Panc1 (cell line): ENCODE measurements at places on chromosomes 4 and X.

DNA sequence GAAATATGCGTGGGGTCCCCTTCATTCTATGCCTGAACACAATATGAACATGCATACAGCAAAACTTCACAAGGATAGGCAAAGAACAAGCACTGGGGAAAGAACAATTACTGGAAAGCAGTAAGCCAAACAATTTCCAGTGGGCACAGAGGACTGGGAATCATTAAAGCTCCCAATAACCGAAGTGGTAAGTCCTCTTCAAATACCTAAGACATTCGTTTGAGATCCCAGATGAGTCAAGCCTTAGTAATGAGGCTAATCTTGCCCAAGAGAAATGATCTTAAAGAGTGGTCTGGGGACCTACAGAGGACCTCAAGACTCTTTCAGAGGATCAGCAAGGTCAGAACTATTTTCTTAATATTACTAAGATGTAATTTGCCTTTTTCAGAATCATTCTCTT is 28.6 kb downstream of the ANAPC10 start:
- no peak for DNase-seq

GRCh38 chr4:60981534-60981933 is 218.6 kb upstream of the ADGRL3 start:
- DNase-seq = no peak

DNA sequence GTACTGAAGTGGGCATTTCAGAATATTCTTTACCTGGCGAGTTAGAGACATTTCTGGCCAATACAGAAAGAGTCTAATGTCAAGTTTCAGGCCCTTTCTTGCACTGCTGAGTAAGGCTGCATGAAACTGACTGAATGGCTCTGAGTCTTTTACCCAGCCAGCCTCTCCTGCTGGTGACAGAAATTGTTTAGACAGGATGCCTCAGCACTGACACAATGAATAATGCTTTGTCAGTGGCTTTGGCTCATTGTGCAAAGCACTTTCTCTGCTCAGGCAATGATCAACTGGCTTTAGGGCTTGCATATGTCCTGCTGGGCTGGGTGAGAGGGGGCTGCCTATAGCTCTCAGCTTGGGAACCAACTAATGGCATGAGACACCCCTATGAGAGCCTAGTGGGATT is 45.5 kb downstream of the CLNK start:
- no peak for DNase-seq

GRCh38 chr4:53863736-53864365 is 200.6 kb downstream of the CHIC2 start:
- DNase-seq = no peak

DNA sequence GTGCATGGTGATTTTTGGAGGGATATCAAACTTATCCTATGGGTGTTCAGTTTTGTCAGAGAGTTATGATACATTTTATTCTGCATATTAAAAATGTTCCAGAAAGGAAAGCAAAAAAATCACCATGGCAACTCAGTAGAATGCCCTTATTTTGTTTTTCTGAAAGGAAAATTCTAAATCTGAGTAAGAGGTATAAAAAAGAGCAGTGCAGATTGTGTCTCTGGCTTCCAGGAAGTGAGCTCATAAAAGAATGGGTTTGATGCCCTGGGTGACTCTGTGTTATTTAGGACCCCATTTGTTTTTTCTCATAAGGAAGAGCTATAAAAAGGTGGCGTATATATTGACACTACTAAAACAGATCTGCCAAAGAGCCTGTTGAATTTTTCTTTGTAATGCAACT is 128.8 kb downstream of the UCHL1 start:
- DNase-seq = no peak

GRCh38 chr4:76753814-76754213 is 144.1 kb downstream of the SOWAHB start:
- no peak for DNase-seq

DNA sequence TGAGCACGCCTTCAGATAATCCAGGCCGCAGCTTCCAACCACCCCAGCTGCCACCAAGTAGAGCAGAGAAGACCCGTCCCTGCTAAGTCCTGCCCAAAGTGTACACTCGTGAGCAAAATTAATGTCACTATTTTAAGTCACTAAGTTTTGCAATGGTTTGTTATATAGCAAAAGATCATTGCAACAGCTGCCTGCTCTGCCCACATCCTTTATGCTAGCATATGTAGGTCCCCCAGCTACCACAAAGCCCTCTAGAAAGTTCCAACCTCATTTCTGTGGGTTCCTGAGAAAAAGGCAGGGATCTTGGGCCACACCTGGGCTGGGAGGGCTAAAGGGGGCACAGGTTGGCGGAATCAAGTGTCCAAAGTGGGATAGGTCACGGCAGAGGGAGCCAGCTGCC is 346.9 kb downstream of the BCOR start:
- DNase-seq = no peak

- no peak for DNase-seq
Observed at GRCh38 chr4:80042821-80043220, 30.2 kb downstream of the ANTXR2 start.

DNA sequence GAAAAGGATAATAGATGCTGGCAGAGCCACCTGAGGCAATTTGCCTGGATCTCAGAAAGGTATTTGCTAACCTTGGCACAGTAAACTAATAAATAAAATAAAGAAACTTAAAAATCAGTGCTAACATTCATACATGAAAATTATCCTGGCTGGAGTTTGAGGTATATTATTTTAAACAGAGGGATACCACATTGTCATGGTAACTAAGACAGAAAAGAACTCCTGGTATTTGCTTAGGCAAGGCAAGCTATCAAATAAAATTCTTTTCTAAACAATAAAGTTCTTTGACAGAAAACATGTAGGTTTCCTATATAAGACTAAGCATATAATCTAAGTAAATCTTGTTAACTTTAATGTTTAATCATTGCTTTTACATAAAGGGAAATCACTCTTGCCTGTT is 218.8 kb downstream of the MAGEB17 start:
- DNase-seq = no peak

DNA sequence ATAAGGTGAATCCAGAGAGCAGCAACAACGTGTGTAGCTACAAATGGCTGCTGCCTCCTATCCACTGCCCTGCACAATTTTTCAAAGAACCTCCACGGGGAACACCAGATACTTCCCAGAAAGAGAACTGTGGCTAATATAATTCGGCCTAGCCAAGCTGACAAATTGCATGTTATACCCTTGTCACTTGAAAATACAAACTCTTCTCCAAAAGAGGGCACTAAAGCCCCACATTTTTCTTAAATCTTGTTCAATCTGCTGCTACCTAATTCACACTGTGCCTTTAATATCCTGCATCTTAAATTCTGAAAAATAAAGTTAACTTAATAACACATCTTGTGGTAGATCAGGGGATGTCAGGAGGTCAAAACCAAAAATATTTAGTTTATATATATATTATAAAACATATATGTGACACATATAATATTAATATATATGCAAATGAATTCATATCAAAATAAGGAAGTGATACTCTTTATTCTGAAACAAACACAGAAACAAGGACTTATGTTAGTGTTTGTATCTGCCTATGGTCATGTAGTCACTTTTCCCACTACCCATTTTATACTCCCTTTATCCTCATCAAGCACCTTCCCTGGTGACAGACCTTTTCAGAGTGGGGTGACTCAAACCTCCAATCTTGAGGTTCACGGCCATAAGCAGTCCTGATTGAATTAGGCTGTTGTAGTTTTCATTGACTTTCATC is 24.1 kb downstream of the CT45A1 start:
- no peak for DNase-seq

GRCh38 chr4:119589165-119589564 is 39.4 kb downstream of the PDE5A start:
- no peak for DNase-seq

DNA sequence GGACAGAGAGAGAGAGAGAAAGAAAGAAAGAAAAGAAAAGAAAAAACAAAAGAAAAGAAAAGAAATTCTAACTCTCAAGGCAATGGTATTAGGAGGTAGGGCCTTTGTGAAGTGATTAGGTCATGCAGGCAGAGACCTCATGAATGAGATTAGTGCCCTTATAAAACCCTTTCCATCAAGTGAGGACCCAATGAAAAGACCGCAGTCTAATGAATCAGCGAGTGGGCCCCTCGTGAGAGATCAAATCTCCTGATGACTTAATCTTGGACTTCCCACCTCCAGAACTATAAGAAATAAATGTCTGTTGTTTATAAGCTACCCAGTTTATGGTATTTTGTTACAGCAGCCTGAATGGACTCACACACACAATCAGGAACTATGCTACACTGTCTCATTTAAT is 16.9 kb downstream of the AASDH start:
- DNase-seq = no peak

DNA sequence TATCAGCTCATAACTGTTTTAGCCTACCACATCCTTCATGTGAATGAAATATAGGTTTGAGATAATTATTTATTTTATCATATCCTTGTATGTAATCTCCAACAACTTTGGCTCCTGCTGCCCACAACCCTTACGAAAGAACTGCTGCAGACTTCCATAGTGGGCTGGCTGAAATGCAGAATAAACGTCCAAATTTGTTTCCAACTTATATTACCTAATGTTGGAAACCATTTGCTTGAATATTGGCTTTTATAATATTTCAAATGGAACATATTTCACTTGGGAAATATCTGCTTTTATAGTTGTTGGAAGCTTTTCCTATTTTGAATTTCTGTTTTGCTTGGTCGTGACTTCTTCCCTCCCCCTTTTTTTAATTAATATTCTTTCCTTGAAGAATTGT is 45.0 kb upstream of the ITM2A start:
- DNase-seq = no peak

- no peak for DNase-seq
Observed at GRCh38 chr4:159224408-159224807, 121.5 kb downstream of the RAPGEF2 start.
